ENCODE measurements at places on chromosomes 13 and 19.

GRCh38 chr13:110957181-110957884 lies 42.5 kb upstream of the ANKRD10 start:
- DNase-seq = no peak

DNA sequence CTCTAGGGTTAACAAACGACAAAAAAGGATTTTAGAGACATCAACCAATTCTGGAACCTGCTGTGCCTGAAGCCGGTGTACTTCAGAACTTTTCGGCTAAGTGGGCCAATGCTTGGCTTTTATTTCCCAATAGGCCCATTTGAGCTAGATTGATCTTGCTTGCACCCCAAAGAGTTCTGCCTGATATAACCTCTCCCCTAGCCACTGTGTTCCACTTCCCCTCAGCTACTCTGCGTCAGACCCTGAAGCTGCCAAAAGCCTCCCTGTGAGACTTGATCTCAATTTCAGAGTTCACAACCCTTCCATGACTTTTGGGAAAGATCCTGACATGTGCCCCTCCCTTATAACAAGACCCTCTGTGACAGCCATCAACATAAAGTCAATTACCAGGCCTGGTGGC lies 5.6 kb upstream of the SIGLEC14 start:
- DNase-seq = no peak

DNA sequence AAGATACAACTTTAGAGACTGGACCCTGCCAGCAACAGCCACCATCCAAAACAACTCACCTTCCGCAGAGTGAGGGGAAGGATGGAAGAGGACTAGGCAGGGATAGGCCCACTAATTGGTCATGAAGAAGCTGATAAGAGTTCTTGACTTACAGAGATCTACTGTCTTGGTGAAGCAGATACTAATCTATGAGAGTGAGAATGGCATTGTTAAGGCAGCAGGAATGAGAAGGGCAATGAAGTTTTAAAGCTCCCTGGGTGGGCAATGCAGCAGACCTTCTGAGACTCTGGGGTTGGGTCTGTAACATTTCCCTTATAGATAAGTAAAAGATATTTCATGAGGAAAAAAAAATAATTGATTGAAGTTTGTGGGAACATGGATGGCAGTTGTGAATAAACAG lies 63.7 kb downstream of the KLF12 start:
- no peak for DNase-seq

- no peak for DNase-seq
These were observed 16.3 kb downstream of the DOCK9 start for GRCh38 chr13:98961503-98962105.

GRCh38 chr19:42317535-42317934 lies 4.4 kb downstream of the TMEM145 start:
- no peak for DNase-seq

DNA sequence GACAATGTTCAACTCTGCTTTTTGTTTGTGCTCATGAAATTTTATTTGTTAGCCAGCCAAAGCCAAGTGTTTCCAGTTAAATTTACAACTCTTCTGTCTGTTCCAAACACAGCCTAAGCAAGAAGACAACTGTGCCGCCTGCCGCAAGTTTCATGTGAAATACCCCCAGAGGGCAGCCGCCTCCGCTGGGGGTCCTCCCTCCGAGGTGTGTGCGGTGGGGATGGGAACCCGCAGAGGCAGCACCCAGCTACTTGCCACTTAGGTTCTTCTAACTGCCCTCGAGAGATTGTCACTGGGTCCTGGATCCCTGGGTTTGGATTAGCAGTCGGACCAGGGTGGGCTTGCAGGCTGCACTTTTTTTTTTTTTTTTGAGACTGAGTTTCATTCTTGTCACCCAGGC lies 28.5 kb downstream of the ATP11A start:
- no peak for DNase-seq

DNA sequence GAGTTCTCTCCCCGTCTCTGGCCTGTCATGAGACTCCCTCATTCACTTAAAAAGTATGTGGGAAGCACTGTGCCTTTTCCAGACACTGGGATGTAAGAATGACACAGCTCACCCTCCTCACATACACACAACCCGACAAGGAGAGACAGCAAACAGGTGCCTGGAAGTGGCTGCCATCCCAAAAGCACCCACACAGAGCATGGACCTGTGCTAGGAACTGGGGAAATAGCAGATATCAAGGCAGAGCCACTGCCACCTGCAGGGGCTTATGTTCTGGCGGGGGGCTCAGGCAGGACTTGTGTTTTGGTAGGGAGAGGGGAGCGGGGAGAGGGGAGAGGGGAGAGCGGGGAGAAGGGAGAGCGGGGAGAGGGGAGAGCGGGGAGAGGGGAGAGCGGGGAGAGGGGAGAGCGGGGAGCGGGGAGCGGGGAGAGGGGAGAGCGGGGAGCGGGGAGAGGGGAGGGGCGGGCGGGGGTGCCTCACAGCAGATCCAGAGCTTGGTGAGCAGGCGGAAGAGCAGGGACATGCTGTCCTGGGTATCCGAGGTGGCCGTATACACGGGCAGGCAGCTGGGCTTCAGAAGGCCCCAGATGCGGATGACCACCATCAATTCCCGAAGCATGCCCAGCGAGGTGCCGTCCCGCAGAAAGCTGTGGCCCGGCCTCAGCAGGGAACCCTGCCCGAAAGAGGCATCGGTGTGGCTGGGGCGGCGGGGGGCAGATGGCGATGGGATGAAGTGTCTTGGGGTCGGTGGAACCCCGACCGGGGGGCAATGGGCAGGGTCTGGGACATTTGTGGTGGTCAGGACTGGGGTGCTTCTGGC lies 12.2 kb downstream of the CFD start:
- DNase-seq = no peak

- DNase-seq = no peak
These were observed 649.2 kb downstream of the DACH1 start for GRCh38 chr13:71217827-71218226.

- DNase-seq = no peak
These were observed 2.5 kb downstream of the AKT1S1 start for GRCh38 chr19:49874503-49875157.

GRCh38 chr19:46955813-46956371 lies 63.7 kb upstream of the NPAS1 start:
- DNase-seq = no peak

DNA sequence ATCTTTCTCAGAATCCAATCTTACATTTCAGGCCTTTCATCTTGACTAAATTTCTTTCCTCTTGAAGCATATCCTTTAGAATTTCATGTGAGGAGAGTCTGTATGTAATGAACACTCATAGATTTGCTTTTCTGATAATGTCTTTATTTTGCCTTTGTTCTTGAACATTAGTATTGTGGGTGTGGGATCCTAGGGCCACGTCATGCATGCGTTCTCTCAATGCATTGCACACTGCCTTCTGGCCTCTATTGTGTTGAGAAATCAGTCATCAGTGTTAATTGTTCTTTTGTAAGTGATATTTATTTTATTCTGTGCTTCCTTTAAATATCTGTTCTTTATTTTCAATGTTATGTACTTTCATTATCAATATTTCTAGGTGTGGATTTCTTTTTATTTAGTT lies 364.9 kb downstream of the OXGR1 start:
- no peak for DNase-seq

GRCh38 chr13:109214393-109214792 lies 572.0 kb downstream of the IRS2 start:
- no peak for DNase-seq

- DNase-seq = no peak
These were observed 83.0 kb downstream of the FLT1 start for GRCh38 chr13:28411831-28412353.

- peak; percentile 61 for DNase-seq
These were observed 13.2 kb downstream of the NCAN start for GRCh38 chr19:19224852-19225494.

DNA sequence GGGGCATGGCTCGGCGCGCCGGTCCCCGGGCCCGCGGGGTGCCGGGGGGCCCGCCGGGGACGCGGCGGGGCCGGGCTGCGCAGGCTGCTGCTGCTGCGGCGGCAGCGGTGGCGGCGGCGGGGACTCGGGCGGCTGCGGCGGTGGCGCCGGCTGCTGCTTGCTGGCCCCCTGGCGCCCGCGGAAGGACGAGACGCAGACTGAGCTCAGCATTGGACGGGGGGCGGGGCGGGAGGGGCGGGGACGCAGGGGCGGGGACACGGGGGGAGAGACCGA lies 368 bp downstream of the KCNC3 start:
- no peak for DNase-seq

DNA sequence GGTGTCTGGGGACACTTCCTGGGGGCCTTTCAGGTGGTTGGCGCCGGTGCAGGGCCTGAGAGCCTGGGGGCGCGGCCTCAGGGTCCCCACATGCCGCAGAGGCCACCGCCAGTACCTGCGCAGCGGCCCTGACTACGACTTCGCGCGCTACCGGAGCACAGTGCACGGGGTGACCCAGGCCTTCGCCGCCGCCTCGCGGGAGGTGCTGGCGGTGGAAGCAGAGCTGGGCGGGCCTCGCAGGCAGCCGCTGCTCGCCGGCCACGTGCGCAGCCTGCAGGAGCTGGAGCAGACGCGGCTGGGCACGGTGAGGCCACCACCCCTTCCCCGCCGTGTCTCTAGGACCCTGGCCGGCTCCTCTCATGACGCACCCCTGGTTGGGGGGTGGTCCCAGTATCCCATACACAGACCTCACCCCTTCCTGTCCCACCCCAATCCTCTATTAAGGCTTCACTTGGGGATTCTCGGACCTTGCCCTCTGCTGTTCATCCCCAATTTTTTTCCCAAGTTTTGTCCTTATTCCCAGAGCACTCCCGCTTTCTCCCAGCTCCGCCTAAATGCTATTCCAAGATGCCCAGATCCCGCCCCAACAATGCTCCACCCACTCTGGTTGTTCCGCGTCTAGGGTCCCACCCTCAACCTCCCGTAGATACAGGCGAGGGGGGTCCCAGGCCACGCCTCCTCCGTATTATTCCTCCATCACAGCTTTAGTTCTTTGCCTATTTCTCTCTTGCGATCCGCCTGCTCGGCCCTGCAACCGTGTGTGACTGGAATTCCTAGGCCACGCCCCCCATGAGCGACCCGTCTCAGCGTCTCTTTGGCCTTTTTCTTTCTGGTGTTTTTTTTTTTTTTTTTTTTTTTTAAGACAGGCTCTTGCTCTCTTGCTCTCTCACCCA lies 1.0 kb downstream of the REX1BD start:
- DNase-seq = peak; percentile 72

Measured in T-helper 17 cell (primary cell).